Germinal center (tissue), 1 donor: ENCODE measurements at places on chromosomes 2 and 18.

DNA sequence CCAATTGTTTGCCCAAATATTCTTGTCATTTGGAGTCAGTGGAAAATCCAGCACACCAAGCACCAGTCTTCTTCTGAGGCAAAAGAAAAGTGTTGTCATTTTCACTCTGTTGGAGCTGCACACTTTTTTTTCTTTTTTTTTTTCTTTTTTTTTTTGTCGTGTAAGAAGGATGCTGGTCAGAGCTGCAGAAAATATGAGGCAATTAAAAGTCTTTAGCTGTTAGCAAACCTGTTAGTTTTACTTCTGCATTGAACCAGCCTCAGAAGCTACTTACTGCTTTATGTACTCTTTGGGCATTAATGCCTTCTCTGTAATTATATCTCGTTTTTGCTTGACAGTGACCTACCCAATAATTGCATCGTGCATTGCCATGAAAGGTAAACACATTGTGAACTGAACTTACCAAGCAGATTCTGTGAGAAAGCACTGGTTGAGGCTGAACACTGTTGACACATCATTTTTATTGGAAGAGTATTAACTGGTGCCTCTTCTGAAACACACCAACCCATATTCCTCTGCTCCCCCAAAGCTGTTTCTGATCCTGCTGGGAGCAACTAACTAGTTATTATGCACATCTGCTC lies 165.4 kb downstream of the CAPN13 start:
- DNase-seq = no peak

- DNase-seq = no peak
Measured at GRCh38 chr18:74139411-74139810, 8.2 kb downstream of the FBXO15 start.

DNA sequence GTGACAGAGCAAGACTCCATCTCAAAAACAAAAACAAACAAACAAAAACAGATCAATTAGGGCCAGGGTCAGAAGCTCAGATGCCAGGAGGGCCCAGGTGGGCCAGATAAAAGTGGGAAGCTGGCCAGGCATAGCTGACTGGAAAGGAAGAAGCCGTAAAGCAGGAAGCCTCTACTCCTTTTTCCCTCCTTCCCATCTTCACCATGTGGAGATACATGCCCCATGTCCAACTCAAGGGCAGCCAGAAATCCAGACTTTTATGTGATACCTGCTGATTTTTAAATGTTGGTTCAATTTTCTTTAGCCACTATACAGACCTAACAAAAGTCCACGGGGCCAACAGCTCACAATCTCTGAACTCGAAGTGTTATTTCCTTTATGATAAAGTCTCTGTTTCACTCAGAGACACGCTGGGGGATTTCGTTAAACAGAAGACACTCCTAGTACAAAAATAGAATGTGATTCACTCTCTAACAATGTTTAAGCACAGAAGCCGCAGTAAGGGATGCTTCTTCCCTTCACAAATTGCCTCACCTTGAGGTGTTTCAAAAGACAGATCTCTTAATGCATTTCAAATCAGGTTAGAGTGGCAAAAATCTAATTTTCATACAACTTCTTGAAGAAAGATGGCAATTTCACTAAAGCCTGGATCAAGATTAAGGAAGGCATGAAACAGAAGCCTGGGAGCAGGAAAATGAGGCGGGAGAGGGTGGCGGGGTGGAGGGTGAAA lies 14.0 kb downstream of the TMEM247 start:
- DNase-seq = no peak

- DNase-seq = peak; percentile 66
Measured at GRCh38 chr2:191555092-191555742, 122.7 kb upstream of the NABP1 start.

DNA sequence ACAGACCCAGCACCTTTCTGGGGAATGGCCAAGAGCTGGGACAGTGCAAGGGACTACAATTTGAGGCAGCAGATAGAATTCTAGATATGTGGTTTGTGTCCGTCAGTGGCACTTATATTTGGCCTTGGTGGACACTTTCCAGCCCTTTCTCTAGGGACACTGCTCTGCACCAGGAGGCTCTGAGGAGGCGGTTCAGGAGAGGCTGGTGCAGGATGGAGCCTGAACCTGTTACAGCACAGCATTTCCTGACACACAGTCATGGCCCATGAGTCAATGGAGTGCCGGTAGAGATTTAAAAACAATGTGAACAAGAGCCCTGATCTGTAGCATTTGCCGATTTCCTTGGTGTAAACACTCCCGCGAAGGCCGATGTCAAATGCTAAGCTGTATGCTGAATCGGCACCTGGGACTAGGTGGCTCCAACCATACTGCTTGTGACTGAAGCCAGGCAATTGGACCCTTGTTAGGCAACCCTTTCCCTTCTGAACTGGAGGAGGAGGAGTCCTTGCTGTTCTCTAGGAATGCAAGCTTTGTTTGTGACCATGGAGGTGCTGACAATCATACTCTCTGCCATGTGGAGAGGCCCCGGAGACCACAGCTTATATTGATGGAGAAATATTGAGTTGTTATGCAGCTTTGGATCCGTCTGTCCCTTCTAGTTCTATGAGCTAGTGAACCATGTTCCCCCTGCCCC lies 11.9 kb downstream of the FABP1 start:
- DNase-seq = no peak

- DNase-seq = no peak
Measured at GRCh38 chr2:213238753-213239495, 45.3 kb upstream of the SPAG16 start.

- peak; percentile 47 for DNase-seq
Measured at GRCh38 chr2:26786207-26787028, 562 bp downstream of the CENPA start.
